ENCODE measurements at places on chromosomes 5 and 9. TPM values are rescaled to one million over a fixed set of nuclear protein-coding genes. Genes with fewer than 3 reads are reported as not detected.

KIF4B gene
- not detected for total RNA-seq

PCDHB14 gene
- total RNA-seq: not detected

ENTPD2 gene
- not detected for total RNA-seq

PTGER4 gene
- 126 TPM for total RNA-seq

DPYSL3 gene
- not detected for total RNA-seq

NIM1K gene
- 0.28 TPM for total RNA-seq

EQTN gene
- not detected for total RNA-seq

FOXI1 gene
- total RNA-seq: not detected

LHX3 gene
- 0.38 TPM for total RNA-seq

Measured in natural killer cell (primary cell).